D721Med (cell line): ENCODE measurements at places on chromosomes 1 and 21.

- no peak for DNase-seq
These were observed 56.0 kb upstream of the PLXNA2 start for GRCh38 chr1:208300084-208300770.

DNA sequence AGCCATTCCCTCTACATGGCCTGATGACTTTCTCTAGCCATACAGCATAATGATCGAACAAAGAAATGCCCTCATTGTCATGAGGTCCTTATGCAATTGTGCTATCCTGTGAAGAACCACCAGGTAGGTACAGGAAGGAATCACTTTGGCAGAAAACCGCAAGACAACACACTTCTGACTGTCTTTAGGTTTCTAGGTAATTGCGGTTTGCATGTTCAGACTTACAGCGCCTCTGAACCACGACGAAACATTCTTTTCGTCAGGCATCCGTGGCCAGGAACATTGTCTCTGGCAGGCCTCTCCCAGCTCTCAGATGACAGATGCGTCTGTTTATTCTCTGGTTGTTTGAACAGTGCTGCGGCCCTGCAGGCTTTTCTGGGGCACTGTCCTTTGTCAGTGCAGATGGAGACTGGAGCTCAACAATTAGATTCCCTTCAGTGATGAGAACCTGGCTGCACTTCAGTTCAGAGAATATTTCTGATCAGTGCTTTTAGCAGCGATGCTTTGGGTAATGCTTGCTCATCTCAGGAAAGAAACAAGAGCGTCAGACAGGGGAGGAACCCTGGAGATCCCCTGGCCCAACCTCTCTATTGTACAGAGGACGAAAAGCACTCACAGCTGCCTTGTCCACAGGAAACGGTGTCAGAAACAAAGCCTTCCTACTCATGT, 63.4 kb downstream of the B3GALT5 start:
- no peak for DNase-seq

DNA sequence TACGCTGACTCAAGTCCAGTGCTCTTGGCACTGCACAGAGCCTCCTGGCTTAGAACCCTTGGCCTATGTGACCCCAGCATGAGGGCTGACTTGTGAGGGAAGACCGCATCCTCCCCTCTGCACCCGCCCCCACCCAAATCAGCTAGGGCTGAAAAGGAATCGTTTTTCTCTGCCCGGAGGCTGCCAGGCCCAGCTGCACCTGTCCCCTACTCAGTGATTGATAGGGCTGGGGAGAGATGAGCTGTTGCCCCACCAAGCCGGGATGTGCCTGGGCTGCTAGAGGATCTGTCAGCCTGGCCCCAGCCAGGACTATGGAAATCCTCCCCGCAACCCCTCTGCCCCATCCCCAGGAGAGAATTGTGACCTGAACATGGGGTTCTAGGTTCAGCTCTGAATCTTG, 20.6 kb downstream of the MYOG start:
- DNase-seq, result no peak

DNA sequence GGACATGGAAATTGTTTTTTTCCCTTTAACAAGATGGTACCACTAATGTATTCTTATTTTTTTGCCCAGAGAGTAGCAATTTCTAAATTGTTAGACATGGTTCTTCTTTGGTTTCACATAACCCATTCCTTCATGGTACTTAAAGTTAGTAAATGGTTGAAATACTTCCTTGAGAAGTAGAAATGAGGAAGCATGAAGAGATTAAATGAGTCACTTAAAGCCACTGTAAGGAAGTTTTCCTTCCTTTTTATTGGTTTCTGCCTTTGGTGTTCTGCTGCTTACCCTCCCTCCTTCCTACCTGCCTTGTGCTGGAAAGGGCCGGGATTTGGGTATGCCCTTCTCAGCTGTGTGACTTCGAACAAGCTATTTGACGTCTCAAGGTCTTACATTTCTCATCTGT, 101.0 kb downstream of the KIF26B start:
- DNase-seq, result no peak

GRCh38 chr1:198968866-198969265, 330.0 kb downstream of the PTPRC start:
- DNase-seq, result no peak

DNA sequence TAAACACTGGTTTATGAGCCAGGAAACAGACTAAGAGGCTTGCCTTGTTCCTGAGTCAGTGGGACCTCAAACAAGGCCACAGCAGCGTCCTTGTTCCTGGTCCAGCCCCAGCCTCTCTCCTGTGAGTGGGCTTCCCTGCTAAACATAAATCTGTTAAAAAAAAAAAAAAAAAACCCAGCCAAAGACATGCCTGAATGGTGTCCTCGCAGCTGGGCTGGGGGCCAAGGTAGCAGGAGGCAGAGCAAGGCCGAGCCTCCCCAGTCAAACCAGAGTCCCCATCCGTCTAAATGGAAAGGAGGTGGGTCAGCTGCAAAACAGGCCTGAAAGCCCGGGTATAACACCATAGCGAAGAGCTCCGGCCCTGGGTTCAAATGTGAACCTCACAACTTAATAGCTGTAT, 18.1 kb upstream of the IFFO2 start:
- no peak for DNase-seq

DNA sequence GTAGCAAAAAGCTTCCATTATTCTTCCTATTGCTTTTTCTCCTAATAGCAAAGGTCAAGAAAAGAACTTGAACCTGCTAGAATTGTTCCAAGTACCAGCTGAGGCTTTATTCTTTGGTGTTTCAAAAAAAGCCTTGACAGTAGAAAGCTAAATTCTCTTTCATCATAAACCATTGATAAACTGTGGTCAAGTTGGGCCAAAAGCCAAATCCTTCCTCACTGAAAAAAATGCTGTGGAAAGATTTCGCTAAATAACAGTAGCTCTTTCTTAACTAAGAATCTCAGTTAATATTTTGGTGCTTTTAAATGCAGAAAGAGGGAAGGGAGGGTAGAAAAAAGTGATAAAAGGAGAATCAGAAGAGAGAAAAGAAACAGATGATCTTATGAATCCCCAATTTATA, 14.0 kb upstream of the JAM2 start:
- DNase-seq, result no peak

- no peak for DNase-seq
These were observed 5.4 kb downstream of the PPP2R5A start for GRCh38 chr1:212290608-212291007.
